DMS 273 treated with DMSO at 0.1 percent for 48 hours (cell line): ENCODE measurements at places on chromosomes 13 and 19.
A peak's percentile ranks its signal among the peaks of the same experiment; 100 is the strongest.

GRCh38 chr13:66222926-66223325 is 1007.2 kb downstream of the PCDH9 start:
- no peak for DNase-seq

DNA sequence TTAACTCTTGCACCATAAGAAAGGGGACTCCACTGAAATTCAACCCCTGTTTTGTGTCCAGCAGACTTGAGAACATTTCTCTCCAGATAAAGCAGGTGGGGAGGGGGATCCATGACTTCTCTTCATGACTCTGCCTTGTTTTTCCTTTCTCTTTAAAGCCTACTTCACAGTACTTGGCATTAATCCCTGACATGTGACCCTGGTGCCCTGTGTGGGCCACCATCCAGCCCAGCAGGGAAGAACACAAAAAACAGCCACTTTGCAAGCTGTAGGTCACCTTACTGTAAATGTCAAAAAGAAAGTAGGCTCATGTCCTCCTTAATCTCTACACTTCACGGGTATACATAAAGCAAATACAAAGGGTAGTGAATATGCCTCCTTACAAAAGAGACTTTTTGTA is 30.3 kb upstream of the TPP2 start:
- no peak for DNase-seq

- DNase-seq, result peak; percentile 13
These were observed 81.6 kb downstream of the DPF1 start for GRCh38 chr19:38142176-38143035.

- no peak for DNase-seq
These were observed 868 bp upstream of the EGLN2 start for GRCh38 chr19:40797963-40798682.

- DNase-seq, result no peak
These were observed 21.2 kb upstream of the MCF2L start for GRCh38 chr13:112947796-112948195.

DNA sequence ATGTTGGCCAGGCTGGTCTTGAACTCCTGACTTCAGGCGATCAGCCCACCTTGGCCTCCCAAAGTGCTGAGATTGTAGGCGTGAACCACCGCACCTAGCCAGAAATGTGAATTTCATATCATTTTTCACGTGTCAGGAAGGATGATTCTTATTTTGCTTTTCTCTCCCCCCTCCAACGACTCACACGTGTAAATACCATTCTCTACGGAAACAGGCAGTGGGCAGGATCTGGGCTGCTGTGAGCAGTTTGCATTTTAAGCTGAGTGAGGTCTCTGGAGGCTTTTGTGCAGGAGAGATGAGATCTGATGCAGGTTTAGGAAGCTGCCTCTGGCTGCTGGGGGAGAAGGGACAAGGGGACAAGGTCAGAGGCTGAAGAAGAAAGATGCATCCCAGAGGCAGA is 11.9 kb downstream of the ANKRD24 start:
- DNase-seq, result no peak

- DNase-seq, result no peak
These were observed 48.0 kb downstream of the FRY start for GRCh38 chr13:32079587-32079986.

- no peak for DNase-seq
These were observed 550 bp upstream of the GPI start for GRCh38 chr19:34364462-34364829.
